ENCODE measurements at places on chromosomes 12 and 14. TPM values are rescaled to one million over a fixed set of nuclear protein-coding genes. Genes with fewer than 3 reads are reported as not detected.

- DNase-seq = no peak
These were observed 49.8 kb downstream of the SDR9C7 start for GRCh38 chr12:56884421-56884820.

AQP2 gene
- not detected for total RNA-seq

DNA sequence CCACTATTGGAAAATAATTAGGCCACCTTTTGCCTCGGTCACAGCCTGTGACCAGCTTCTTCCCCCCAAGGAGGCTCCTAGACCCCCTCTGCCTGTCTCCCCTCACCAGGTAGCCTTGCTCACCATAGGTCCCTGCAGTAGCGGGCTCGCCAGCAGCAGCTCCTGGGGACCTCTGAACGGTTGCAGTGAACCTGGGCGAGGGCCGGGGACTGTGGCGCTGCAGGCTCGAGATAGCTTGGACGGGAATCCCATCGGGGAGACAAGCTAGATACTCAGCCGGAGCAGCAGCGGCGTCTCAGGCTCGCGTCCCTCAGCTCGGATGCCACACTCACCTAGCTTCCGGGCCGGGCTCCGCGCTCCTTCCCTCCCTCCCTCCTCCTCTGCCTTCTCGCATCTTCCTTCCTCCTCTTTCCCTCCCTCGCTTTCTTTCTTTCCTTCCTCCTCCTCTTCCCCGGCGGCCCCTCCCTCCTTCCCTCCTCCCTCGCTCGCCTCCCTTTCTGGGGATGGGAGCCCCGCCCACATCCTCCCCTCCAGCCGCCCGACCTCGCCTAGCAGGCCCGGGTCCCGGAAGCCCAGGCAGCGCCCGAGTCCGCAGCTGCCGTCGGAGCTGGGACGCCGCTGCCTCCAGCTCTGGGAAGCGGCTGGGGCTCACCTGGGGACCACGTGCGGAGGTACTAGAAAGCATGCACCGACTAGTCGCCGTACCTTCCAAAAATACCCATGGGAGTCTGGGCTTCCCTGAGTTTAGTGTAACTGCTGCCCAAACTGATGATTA is at the start of gene BMP4:
BMP4 (minus strand) TSS at position 399 of the 775 bp plus-strand sequence. CDS start 4,603 bp downstream, outside the sequence.
- no peak for DNase-seq

GRCh38 chr12:79420146-79420618 is 270.6 kb downstream of the PAWR start:
- peak; percentile 76 for DNase-seq

DNA sequence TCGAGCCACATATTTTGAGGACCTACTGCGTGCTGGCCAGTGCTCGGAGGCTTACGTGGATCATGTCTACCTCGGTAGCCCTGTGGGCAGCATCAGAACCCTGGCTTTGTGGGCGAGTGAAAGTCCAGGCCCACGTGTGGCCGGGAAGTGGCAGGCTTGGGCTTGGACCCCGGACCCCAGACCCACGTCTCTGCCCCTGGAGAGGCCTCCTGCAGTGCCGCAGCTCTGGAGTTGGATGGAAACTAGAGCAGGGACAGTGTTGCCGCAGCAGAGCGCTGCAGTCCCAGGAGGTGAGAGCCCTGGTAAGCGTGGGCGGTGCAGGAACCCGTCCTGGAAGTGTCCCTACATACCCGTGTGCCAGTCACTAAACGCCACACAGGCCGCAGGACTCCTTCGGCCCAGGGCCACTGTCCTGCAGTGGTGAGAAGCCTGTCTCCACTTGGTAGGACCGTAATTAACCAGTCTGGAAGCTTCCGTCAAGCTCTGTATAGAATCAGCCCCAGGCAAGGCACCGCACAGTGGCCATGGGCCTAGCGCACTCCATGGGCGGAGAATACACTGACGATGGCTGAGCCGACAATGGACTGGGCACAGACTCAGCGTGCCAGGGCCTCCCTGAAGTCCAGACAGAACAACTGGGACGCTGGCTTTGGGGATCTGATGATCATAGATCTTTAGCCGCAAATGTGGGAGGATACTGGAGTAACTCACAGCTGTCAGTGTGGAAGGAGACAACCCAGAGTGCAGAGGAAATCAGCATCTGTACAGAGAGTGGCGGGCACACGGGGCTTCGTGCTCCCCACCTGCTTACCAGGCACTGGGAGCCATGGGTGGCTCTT is 219.5 kb downstream of the KIF26A start:
- DNase-seq = no peak

DNA sequence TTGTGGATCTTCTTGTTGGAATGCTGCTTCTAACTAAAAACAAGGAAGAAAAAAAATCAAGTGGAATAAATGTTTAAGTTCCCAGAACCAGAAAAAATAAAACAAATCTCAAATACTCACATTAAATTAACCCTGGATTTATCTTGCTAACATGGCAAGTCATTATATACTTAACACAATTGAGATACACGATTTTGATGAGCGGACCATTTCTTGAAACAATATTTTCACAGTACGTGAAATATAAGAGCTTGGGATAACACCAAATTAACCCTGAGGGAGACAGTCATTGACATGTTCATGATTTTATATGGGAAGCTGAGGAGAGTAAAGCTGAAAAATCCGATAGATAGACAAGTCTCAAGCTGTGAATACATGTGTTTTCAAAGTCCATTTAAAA is 128.6 kb downstream of the PTCSC3 start:
- no peak for DNase-seq

TEX22 gene
- total RNA-seq = 2.3 TPM

- no peak for DNase-seq
These were observed 2.0 kb downstream of the EMC9 start for GRCh38 chr14:24139272-24139934.

GRCh38 chr12:132695431-132695830 is 8.0 kb downstream of the PXMP2 start:
- DNase-seq = no peak

- no peak for DNase-seq
These were observed 203.7 kb downstream of the CACNA1C start for GRCh38 chr12:2256453-2256852.

DNA sequence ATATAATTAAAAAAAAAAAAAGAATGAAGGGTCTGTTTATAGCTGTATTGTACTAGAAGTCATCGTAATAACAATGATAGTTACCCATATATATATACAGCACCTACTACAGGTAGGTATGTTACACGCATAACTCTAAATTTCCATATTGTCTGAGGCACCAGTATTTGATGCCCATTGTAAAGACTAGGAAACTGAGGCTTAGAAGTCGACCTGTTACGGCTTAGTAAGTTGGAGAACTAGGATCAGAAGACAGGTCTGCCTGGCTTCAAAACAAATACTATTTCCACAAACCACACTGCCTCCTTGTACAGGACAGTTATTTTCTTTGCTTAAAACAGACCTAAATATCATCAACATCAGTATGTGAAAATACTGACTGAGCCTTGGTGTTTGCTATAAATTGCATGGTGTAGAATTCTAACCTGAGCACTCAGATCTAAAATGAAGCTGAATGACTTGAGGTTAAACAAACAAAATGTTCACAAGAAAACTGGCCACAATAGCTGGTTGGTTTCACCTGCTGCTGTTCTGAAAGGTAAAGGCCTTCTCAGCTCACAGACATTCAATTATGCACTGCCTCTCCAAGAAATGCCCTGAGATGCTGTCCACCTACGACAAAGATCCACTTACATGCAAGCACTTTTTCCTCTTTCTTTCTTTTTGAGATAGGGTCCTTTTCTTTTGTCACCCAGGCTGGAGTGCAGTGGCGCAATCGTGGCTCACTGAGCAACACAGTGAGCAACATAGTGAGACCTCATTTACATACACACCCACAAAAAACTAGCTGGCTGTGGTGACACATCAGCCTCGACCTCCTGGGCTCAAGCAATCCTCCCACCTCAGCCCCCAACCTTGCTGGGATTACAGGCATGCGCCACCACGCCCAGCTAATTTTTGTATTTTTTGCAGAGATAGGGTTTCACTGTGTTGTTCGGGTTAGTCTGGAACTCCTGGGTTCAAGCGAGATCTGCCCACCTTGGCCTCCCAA is 35.7 kb downstream of the SSH1 start:
- peak; percentile 40 for DNase-seq

DNA sequence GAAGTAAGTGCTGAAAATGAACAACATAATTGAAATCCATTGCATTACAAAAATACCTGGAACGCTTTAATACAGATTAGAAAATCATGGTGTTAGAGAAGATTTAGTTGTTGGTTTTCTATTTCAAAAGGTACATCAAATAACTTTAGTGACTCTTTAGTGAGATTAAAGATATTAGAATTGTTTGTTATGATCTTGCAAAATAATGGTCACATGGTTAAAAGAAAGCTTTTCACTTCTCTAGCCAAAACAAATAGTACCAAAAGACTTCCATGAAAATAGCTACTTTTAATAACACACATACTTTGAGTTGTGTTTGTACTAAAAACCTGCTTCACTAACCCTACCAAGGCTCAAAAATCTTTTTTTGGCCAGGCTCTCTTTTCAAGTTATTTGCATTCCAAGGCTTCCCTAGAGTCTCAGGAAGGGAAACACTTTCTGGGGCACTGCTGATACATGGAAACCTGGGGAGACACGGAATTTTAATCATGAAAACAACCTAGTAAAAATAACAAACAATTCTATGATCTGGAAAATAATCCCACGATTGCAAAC is at the start of gene SLCO1A2:
SLCO1A2 (minus strand) TSS at position 147 of the 555 bp plus-strand sequence. CDS start 270 bp downstream, outside the sequence.
- no peak for DNase-seq

RPGRIP1 gene
- not detected for total RNA-seq

DNA sequence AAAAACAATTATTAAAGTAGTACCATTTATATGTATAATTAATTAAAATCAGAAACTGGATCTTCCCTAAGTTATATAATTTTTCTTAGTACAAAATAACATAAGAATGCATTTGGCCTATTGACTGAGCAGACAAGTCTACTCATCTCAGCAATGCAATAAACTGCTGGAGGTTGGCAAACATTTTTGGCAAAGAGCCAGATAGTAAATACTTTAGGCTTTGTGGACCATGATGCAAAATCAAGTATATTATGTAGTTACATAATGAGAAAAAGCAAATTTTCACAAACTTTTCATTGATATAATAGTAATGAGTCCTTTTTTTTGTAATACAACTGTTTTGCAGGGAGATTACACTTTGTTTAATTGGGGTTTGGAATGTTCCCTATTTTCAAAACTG is 30.9 kb downstream of the ERGIC2 start:
- DNase-seq = peak; percentile 29

PAWR gene
- total RNA-seq = 179 TPM

DNA sequence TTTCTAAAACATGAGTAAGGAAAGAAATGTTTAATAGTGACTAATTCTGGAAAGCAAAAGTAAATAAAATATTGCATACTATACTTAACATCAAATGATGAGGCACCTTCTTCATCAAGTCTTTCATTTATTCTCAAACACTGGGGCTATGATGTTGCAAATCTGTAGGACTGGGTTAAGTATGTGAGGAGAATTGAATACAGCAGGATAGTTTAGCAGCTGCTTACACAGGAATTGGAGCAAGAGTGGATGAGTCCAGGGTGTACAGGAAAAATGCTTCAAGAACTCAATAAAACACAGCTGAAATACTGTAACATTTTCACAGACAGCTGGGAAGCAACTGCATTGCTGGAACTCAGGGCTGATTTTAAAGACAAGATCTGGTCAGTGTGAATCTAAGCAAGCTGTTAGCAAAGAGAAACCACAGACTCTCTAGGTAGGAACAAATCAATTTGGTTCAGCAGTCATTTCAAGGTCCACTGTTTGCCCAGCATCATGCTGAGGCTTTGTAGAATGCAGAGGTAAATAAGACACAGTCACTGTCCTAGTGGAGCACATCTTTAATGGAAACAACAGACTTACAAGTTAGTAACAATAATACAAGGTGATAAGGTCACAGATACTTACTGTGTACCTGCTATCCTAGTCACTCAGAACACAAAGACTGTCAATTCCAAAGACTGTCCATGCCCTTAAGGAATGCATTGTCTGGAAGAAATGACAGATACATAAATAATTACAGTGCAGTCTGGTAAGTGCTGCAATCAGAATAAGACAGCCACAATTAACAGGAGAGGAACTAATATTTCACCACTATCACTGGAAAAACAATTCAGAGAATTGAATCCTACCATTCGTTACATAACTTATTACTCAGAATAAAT is 96.8 kb upstream of the DACT1 start:
- DNase-seq = no peak

JDP2 gene
- total RNA-seq = 39.7 TPM

CALM1 gene
- total RNA-seq = 285 TPM

DNA sequence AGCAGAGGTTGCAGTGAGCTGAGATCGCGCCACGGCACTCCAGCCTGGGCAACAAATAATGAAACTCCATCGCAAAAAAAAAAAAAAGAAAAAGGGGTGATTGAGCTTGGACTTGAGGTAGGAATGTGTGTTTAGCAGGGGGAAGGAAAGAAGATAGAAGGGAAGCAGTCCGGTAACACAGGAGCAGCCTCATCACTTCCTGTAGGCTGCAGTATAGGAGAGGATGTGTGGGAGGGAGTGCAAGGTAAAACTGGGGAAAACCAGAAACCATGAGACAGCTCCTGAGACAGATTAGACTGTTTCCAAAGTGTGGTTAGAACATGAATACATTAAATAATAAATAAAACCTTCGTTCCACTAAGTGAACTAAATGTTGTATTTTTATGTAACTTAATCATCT is 49.2 kb downstream of the FGD4 start:
- peak; percentile 74 for DNase-seq

- DNase-seq = no peak
These were observed 4.2 kb downstream of the TBK1 start for GRCh38 chr12:64456119-64456518.

MCRS1 gene
- 59.5 TPM for total RNA-seq

RHOJ gene
- total RNA-seq = 3.0 TPM

TMEM132D gene
- total RNA-seq = not detected

- DNase-seq = no peak
These were observed 11.6 kb upstream of the SCN8A start for GRCh38 chr12:51579321-51579850.

Data from mammary epithelial cell (primary cell).